Activated CD8-positive, alpha-beta memory T cell treated with anti-CD3 and anti-CD28 coated beads, Interleukin-2, amount 10 ng/mL, durations not matched to agents 7 days and 5 days (primary cell): ENCODE measurements at places on chromosomes 1 and 21. TPM values are rescaled to one million over a fixed set of nuclear protein-coding genes. Genes with fewer than 3 reads are reported as not detected.

The TSPAN2 gene
- 2.3 TPM for total RNA-seq

DNA sequence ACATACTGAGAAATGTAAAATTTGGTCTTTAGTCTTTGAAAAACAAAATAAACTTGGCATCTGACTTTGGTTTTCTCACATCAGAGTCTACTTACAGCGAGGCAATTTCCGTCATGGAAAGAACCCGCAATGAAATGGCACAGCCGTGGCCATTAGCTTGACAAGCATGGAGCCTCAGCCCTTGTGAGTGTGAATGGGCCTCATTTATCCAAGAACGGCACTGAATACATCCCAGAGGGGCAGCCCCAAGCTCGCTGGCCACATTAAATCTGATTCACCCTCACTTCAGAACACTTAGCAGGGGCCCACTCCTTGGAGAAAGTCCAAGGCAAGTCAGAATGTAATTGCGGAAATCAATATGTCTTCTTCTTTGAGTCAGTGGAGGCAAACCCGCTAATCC is 64.8 kb downstream of the ERG start:
- no peak overlapping the region for H3K27ac ChIP-seq
- no peak overlapping the region for H3K4me3 ChIP-seq
- no peaks in the 10 kb centered on the region for H3K36me3 ChIP-seq
- no peaks in the 10 kb centered on the region for H3K4me1 ChIP-seq

The GJA4 gene
- not detected for total RNA-seq

- no peak overlapping the region for H3K4me3 ChIP-seq
- H3K27me3 ChIP-seq = no peaks in the 10 kb centered on the region
- DNase-seq = no peak
- no peaks in the 10 kb centered on the region for H3K4me1 ChIP-seq
Measured at GRCh38 chr1:176765608-176766007, 302.6 kb downstream of the PAPPA2 start.
